CD4-positive, alpha-beta T cell treated with Interleukin-1 beta for 1 hour (primary cell): ENCODE measurements at places on chromosomes 7 and 10.
A peak's percentile ranks its signal among the peaks of the same experiment; 100 is the strongest.

DNA sequence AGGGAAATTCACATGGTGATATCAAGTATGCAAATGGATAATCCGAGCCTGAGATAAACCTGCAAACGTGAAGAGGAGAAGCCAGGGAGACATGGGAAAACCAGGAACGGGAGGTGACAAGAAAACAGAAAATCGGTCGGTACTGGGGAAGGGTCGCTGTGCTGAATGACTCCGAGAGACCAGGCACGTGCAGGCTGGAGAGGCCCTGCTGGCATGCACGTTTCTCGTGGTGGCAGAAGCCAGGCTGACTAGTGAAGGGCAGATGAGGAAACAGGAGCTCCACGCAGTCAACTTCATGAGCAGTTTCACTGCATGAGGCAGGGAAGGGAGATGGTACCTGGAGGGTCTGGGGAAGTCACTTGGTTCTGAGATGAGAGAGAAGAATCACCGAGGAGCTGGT is 48.3 kb downstream of the KIAA1549 start:
- DNase-seq, result no peak

- DNase-seq, result no peak
Measured at GRCh38 chr7:146937836-146938235, 821.2 kb downstream of the CNTNAP2 start.

DNA sequence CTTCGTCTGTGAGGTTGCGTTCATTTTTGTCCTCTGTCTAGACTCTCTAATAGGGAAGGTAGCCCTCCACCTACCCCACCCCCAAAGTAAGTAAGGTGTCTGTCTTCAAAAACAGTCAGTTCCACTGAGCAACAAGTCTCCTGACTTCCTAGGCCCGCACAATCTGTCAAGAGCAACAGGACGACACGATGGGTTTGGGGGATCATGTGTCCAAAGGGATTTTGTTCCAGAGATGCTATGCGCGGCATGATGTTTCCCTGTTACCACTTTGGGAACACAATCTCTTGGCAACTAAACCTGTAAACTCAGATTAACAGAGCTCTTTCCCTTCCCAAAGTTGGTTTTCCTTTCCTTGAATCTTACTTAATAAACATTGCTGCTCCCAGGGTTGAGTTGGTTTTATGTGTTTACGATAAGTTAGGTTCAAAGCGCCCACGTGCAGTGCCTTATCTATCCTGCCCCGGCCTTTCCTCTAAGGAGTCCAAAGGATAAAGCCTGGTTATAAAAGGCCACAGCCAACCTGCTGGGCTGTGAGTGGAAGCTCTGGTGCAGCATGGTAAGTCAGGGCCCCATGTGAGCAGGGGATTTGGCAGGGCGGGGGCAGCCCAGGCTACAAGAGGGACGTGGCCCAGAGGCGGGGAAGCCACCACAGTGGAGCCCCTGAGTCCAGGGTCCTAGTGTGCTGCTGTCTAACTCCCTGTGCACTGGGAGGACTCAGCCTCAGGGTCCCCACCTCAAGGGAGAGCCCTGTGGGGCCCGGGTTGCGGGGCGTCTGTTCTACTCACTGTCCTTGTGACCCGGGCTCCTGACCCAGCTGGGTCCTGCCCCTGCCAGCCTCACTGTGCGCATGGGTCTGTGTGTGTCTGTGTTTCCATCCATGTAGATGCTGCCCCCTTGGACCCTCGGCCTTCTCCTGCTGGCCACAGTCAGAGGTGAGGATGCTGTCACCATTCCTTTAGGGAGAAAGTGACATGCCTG is at the start of gene PNLIPRP2:
Gene PNLIPRP2 (plus strand): TSS at position 531 of the 978 bp plus-strand sequence.
- DNase-seq, result no peak

- no peak for DNase-seq
Measured at GRCh38 chr10:22315455-22316285, 518 bp upstream of the COMMD3 start.

GRCh38 chr7:87213811-87214210 is 5.7 kb downstream of the TMEM243 start:
- no peak for DNase-seq

DNA sequence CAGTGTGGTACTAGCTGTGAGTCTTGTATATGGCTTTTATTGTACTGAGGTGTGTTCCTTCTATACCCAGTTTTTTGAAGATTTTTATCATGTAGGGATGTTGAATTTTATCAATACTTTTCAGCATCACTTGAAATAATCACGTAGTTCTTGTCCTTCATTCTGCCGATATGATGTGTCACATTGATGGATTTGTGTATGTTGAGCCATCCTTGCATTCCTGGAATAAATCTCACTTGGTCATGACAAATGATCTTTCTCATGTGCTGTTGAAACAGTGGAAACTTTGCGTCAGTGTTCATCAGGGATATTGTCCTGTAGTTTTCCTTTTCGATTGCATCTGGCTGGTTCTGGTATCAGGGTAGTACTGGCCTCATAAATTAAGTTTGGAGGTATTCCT is 7.1 kb upstream of the PRKAR1B start:
- DNase-seq, result no peak

DNA sequence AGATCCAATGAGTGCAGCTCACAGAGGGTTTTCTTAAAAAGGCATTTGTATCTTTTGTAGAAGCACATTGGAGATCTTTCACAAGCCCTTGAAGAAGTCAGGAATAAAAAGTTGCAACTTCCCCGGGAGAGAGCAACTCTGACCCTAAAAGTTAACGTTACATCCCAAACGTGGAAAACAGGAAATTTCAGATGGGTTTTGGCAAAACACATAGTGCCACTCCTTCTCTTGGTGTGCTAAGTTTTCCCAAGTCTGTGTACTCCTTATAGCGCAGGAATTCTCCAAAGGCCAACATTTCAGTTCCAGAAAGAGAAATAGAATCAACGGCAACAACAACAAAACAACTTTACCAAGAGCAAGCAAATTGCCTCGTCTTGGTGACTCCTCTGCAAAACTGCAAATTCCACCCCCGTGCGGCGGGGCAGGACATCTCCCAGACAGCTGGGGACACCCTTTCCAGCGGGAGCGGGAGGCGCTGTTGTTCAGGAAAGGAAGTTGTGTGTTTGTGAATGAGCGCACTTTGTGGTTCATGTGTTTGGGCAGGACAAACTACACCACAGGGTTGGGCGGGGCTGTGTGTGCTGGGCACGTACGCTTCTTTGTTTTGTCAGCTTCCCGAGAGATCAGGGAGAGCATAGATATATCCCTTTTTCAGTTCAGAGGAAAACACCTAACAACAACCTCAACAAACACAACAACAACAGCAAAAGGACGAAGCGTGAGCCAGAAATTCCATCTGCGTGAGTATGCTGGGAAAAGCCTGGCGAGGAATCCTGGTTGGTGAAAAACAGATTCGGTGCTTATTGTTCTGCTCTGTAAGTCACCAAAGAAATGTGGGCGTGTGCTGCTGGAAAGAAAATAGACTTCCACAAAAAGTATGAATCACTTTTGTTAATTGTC is 294.7 kb upstream of the PITRM1 start:
- peak; percentile 18 for DNase-seq

- DNase-seq, result no peak
Measured at GRCh38 chr7:4133491-4134044, 548.5 kb upstream of the FOXK1 start.

- DNase-seq, result no peak
Measured at GRCh38 chr10:131429942-131430341, 118.4 kb upstream of the TCERG1L start.

GRCh38 chr10:99870123-99870730 is 87.8 kb downstream of the ABCC2 start:
- peak; percentile 55 for DNase-seq

GRCh38 chr7:139976838-139977656 is 85.7 kb downstream of the PARP12 start:
- no peak for DNase-seq

GRCh38 chr7:22992874-22993840 is 20.8 kb downstream of the HYCC1 start:
- no peak for DNase-seq

GRCh38 chr10:102856758-102857424 is 2.8 kb downstream of the BORCS7 start:
- DNase-seq, result no peak

GRCh38 chr10:116287906-116288501 is 15.0 kb upstream of the GFRA1 start:
- no peak for DNase-seq

GRCh38 chr7:138951953-138952352 is 29.2 kb downstream of the KIAA1549 start:
- DNase-seq, result no peak

DNA sequence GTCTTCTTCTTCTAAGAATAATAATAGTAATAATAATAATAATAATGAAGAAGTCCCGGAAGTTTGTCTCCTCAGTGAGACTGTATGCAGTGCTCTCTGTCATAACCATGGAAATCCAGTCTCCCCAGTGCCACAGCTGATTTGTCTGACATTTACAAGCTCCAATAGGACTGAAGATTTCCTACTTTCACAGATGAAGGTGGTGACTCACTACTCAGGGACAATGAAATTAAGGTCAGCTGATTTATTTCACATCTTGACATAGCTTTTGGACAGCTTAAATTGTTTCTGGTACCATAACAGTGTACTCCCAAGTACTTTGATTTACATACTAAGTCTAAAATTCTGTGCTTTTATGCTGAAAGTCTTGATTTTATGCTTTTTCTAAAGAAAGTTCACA is 6.9 kb downstream of the CELF2 start:
- DNase-seq, result no peak

GRCh38 chr10:55214608-55215007 is 413.6 kb upstream of the PCDH15 start:
- DNase-seq, result no peak

DNA sequence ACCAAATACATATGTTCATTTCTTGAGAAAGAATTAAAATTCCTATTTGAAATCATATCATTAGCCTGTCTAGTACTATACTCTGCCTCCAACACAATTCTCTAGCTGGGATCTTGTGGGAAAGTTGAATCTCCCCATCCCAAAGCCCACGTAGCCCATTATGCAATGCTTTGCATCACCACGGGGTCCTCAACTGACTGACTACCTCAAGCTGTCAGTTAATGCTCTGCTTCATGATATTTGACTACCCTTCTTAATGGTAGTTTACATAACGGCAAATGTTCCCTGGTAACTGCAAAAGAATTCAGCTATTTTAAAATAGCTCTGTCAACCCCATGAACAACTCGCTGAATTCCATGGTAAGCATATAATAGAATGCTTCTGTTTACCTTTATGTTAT is 23.3 kb upstream of the PALS2 start:
- no peak for DNase-seq

DNA sequence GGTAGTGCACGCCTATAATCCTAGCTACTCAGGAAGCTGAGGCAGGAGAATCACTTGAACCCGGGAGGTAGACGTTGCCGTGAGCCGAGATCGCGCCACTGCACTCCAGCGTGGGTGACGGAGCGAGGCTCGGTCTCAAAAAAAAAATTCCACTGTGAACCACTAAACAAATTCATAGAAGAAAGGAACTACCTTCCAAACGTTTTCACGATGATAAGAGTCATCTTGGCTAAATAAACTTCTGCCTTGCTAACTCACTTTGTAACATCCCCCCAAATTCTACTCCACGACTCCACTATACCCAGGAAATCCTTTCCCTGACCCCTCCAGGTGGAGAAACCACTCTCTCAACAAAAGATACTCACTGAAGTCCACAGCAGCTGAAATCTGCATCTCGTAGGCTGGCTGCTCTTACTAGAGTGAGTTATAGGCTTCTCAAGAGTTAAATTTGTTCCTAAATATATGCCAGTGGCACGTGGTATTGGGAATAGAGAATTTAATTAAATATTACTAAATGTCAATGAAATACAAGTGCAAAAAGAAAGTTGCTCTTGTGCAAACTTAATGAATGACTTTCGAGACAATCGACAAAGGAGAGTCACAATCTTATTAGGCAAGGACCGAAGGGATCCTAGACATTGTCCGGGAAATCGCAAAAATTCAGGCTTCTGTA is 1.6 kb upstream of the GTF2I start:
- no peak for DNase-seq

DNA sequence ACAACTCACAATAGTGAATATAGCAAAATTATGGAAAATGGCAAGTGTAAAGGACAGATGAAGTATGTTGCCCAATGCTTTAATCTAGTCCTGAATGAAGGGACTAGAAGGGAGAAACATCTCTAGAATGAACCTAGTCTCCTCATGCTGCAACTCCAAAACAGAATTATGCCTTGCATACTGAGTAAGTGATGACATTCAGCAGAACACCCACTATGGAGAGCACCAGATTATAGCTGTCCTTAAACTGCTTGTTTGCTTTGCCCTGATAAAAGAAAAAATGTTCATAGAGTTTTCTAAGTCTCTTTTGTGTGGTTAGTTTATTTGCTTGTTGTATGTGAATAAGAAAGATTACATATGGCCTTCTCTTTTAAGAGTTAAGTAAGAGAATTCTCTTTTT is 7.8 kb upstream of the HGF start:
- no peak for DNase-seq

DNA sequence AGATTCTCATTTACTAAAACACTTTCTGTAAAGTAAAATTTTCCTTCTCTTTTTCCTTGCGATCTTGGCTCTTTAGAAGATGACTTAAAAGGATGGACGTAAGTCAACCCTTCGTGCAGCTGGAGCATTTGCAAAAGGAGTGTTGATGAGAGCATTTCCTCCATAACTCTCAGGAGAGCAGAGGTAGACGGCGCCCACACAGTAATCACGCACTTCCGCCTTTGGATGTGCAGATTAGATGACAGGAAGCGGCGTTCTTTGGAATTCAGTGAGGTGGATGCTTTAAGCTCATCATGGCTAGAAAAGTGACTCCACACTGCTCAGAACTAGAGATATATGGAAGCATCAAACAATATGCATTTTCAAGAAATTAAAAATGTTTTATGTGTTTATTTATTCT is 43.0 kb upstream of the NPS start:
- DNase-seq, result no peak

GRCh38 chr10:34492081-34492480 is 323.0 kb downstream of the PARD3 start:
- no peak for DNase-seq

GRCh38 chr7:137882261-137882668 is 35.5 kb upstream of the DGKI start:
- no peak for DNase-seq

GRCh38 chr10:6642876-6643275 is 62.8 kb upstream of the PRKCQ start:
- DNase-seq, result no peak

- no peak for DNase-seq
Measured at GRCh38 chr7:37371755-37372154, 76.9 kb downstream of the ELMO1 start.

DNA sequence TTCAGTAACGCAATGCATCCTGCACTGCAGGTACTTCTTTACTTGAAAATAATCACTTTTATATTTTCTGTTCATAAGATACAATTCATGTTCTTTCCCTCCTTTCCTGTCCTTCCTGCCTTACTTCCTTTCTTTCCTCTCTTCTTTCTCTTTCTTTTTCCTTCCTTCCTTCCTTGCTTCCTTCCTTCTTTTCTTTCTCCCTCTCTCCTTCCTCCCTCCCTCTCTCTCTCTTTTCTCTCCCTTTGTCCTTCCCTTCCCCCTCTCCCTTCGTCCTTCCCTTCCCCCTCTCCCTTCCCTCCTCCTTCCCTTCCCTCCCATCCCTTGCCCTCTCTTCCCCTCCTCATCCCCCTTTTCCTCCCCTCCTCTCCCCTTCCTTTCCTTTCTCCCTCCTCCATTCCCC is 227.8 kb upstream of the KLF6 start:
- no peak for DNase-seq
